ENCODE measurements at places on chromosomes 11 and 22. TPM values are rescaled to one million over a fixed set of nuclear protein-coding genes. Genes with fewer than 3 reads are reported as not detected.
A peak's percentile ranks its signal among the peaks of the same experiment; 100 is the strongest.

GRCh38 chr11:102138670-102139069 lies 28.4 kb downstream of the YAP1 start:
- no peak for DNase-seq

DNA sequence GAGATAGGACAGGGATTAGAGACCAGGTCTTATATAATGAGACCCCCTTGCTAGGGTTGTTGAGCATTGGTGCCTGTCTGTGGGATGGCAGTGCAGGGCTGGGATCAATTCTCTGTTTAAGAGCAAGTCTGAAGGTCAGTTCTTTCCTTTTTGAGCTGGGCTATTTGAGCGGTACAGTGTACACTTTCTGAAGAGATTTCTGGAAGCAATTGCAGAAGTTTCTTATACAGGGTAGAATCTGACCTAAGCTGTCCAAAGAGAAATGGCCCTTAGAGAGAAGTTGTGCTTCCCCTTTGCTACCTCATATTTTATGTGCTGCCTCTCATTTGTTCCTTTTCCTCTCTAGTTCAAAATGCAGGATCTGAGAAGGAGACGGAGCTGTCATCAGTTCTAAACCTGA lies 35.8 kb downstream of the CSTPP1 start:
- no peak for DNase-seq

GRCh38 chr11:47533690-47534151 lies 19.2 kb downstream of the CELF1 start:
- DNase-seq = no peak

DNA sequence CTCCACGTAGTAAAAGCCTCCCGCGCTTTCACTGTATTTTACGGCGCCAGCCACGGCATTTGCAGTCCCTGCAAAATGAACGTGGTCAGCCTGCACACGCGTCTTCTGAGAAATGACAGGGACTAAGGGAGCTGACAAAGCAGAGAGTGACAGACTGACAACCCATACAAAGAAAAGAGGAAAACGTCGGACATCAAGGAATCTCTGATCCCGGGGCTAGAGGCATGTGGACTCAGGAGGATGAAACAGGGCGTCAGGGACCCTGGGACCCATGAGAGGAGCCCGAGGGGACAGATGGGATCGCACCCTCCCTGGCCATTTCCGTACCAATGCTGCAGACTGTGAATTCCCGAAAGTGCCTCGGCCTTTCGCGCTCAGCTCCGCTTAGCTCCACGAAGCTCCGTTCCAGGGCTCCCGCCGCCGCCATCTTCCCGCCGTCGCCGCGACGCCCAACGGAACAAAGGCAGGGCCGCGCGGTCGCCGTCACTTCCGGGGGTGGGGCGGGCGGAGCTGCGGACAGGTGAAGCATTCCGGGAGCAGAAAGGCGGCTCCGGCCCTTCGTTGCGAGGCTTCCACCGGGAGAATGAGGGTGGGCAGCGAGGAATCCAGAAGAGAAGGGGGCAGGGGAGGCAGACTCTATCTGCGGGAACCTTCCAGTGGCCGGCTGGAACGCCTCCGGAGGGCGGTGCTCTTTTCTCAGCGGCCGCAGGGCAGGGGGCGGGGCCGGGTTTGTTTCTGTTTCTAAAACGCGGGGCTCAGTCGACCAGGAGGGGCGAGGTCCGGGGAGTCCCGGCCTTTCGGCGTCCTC lies at the start of gene NUP160:
Gene NUP160, minus strand, starts transcription at position 459 of the 808 bp plus-strand sequence. Its CDS starts 32 bp downstream, at position 427.
- DNase-seq = peak; percentile 23

DNA sequence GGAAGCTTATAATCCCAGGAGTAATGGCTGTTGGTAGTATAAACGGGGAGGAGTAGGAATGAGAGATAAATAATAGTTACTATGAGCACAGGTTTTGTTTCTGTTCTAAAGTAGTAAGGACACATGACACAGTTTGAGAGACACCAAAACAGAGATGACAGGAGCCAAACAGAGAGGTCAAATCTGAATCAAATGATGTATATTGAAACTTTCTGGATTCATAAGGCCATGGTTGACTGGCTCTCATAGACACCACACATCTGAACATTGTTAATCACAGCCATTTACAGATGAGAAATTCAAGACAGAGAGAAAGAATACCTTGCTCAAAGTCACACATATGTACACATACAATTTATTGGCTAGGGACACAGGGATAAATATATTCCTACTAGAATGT lies 63.4 kb upstream of the UCP3 start:
- no peak for DNase-seq

GRCh38 chr22:39206491-39206890 lies 38.3 kb downstream of the PDGFB start:
- DNase-seq = no peak

GRCh38 chr22:31613286-31613903 lies 48.6 kb downstream of the PISD start:
- no peak for DNase-seq

GRCh38 chr11:100247704-100248103 lies 439.4 kb upstream of the ARHGAP42 start:
- no peak for DNase-seq

- DNase-seq = no peak
Observed at GRCh38 chr11:108793138-108793537, 128.3 kb downstream of the DDX10 start.

DNA sequence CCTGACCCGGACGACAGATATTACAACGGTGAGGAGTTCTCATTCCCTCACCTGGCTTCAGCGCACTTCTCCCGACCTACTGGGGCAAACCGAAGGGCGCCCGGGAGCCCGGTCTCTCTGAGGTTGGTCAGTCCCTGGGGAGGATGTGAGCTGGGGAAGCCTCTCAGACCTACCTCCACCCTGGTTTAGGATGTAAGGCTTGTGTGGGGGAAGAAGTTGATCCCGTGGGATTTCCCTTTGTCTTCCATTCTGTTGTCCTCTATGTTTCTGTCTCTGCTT lies 12.3 kb downstream of the ROBO3 start:
- no peak for DNase-seq

OR5M10 gene
- not detected for total RNA-seq

HTR3B gene
- not detected for total RNA-seq

PDE3B gene
- total RNA-seq = 6.7 TPM

Measured in HCT116 (cell line).